ENCODE measurements at places on chromosomes 1 and 21.
A peak's percentile ranks its signal among the peaks of the same experiment; 100 is the strongest.

DNA sequence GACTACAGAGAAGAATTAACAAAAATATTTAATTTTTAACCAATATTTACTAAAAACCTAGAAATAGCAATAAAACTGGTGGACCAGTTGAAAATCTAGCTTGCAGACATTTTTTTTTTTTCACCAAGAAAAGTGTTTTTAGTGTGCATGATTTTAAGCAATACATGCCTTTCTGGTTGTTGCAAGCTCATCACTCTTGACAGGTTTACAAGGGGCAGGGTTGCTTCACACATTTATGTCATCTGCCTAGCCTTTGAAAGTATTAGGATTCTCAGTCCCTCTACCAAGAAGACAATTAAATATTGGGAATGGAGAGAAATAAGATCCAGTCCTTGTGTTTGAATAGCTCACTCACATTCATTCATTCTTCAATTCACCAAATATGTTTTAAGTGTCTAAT lies 53.8 kb upstream of the LYPLAL1 start:
- no peak for DNase-seq

GRCh38 chr1:211182746-211183145 lies 48.8 kb upstream of the KCNH1 start:
- DNase-seq, result no peak

DNA sequence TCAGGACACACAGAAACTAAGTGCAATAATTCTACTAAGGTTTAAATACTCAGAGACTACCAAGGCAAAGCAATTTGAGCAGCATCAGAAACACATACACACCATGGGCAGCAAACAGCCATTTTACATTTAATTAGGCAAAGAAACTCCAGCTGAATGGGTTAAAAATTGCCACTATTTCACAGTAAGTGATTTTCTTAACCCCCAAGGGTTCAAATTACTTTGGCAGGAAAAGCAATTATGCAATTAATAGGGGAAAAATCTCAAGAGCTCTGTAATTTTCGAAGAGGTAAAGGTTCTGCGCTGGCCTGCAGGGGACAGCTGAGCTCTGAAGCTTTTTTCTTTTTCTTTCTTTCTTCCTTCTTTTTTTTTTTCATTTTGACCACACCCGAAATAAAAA lies 206.2 kb upstream of the RRP15 start:
- DNase-seq, result no peak

DNA sequence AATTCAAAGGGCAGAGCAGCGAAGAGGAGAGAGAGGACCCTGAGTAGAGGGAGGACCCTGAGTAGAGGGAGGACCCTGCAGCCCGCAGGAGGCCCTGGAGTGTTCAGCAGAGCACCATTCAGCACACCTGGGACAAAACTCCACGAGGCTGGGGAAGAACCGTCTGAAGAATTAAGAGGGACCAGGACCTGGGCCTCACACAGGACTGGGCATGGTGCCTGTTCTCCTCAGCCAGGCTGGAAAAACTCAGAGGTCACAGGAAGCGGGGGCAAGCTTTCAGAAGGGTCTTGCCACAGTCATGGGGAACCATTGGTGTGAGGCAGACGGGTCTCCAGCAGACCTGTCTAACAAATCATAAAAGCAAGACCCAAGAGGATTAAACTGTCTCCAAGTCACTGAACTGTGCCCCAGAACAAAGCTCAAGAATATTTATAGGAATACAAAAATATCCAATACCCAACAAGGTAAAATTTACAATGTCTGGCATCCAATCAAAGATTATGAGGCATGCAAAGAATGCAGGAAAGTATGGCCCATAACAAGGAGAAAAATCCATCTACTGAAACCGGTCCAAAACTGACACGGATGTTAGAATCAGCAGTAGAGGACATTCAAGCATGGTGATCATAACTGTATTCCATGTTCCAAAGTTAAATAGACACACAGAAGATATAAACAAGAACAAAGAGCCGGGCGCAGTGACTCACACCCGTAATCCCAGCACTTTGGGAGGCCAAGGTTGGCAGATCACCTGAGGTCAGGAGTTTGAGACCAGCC lies 30.6 kb downstream of the MORN1 start:
- DNase-seq, result no peak

- DNase-seq, result no peak
Observed at GRCh38 chr1:156923670-156924477, 3.4 kb downstream of the LRRC71 start.

- DNase-seq, result no peak
Observed at GRCh38 chr1:202756391-202756790, 46.1 kb upstream of the SYT2 start.

DNA sequence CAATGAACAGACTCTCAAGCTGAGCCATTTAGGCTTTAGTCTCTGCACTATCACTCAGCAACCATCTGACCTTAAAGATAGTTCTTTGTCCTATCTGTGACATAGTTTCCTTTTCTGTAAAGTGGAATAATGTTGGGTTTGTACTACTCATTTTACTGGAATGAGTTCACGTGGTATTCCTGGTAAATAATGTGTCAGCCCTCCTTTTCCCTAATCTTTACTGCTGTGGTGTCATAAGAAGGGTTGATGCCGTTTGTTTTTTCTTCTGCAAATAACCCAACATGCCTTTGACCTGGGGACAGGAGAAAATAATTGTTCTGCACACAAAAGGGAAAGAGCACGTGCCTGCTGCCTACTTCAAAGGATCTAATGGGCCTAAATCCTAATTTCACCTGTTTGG lies 297.8 kb downstream of the BRINP3 start:
- DNase-seq, result no peak

GRCh38 chr21:44300262-44300959 lies 558 bp downstream of the PFKL start:
- DNase-seq, result peak; percentile 31

DNA sequence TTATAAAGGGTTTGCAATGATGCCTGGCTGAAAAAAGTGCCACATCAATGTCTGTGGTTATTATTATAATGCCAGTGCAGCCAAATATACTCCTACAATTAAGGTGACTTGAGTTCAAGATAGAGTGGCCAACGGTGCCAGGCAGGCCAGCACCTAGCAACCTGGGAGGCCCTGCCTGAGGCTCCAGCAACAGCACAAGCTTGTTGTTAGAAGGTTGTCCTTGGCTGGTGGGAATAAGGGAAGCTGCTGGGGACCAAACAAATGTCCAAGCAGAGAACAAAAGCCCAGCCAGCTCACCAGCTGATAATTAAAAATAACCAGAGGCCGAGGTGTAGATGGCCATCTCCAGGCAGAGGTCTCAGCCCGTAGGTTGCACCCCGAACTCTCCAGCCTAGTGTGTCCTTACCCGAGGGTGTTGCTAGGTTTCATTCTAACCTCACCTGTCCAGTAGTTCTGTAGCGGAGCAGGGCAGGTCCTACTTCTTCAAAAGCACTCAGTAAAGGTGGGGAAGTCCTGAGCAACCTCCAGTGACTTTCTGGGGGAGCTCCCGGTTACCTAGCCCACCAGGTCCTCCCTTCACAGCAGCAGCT lies 1.9 kb downstream of the TMPRSS2 start:
- no peak for DNase-seq

DNA sequence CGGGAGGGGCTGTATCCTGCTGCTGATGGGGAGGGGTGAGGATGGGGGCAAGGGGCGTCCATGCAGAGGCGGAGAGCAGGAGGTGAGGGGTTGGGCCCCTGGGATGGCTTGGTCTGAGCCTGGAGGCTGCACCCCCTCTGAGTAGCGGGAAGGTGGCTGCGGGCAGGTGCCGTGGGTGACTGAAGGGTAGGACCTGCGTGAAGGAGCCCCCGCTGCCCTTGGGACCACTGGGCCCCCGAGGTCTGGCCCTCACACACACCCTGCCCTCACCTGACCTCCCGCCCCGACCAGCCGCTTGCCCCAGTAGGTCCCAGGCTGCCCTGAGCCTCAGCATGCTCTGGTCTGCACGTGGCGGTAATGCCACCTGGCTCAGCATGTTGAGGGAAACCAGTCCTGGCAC lies 12.8 kb upstream of the SKI start:
- no peak for DNase-seq

DNA sequence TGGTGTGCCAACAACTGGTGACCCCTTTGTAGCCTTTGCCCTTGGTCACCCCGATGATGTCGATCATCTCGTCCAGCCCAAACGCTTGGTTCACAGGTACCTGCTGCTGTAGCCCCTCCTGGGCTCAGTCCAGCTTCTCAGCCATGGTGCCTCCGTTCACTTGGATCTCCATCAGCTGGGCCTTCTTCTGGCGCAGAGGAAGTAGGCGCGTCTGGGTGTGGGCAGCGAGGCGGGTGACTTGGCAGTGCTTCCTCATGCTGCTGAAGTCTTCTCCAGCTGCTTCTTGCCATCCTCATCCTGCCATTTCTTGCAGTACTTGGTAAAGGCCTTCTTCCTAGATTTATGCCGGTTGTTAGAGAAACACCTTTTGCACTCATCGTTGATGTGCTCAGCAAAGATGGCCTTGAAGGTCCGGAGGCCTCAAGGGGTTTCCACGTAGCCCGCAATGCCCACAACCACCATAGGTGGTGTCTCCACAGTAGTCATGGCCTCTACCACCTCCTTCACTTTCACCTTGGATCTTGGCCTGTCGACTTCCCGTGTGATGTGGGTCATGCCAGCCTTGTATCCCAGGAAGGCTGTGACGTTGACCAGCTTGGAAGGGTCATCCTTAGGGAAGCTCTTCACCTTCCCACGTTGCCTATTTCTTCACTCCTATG lies 13.0 kb downstream of the DOP1B start:
- DNase-seq, result no peak

All from spinal cord (tissue), 10 donors.